ENCODE measurements at places on chromosomes 6 and 20. TPM values are rescaled to one million over a fixed set of nuclear protein-coding genes. Genes with fewer than 3 reads are reported as not detected.

- H3K4me3 ChIP-seq, result no peak overlapping the region
- H3K27me3 ChIP-seq, result no peaks in the 10 kb centered on the region
- H3K4me1 ChIP-seq, result peaks cover 8% of the 10 kb centered on the region
- no peaks in the 10 kb centered on the region for H3K36me3 ChIP-seq
Observed at GRCh38 chr6:69915346-69915745, 49.0 kb downstream of the COL19A1 start.

GRCh38 chr6:139852067-139852466 lies 477.6 kb upstream of the CITED2 start:
- peak; percentile 14 for DNase-seq
- H3K4me3 ChIP-seq, result no peak overlapping the region
- H3K4me1 ChIP-seq, result peaks cover 7% of the 10 kb centered on the region

DNA sequence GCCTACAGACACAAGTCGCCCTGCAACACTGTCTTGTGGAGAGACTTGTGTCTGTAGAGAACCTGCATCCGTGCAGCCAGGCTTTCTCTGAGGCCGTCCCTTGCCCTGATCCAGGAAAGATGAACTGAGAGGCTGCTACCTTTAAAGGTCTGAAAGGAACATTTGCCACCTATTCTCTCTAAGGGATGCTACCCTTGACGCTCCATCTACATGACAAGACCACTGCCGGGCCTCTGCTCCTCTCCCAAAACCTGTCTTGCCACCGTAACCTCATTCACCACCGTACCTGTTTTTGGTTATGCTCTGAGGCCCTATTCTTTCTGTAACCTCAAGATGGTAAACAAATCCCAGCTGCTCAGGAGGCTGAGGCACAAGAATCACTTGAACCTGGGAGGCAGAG lies 73.9 kb downstream of the FOXF2 start:
- H3K27ac ChIP-seq, result no peak overlapping the region
- DNase-seq, result no peak
- no peaks in the 10 kb centered on the region for H3K4me1 ChIP-seq
- no peaks in the 10 kb centered on the region for H3K36me3 ChIP-seq
- H3K4me3 ChIP-seq, result no peak overlapping the region

GRCh38 chr20:922781-923180 lies 6.6 kb upstream of the ANGPT4 start:
- no peaks in the 10 kb centered on the region for H3K36me3 ChIP-seq
- H3K4me1 ChIP-seq, result no peaks in the 10 kb centered on the region
- no peak overlapping the region for H3K4me3 ChIP-seq
- no peak overlapping the region for H3K27ac ChIP-seq
- no peaks in the 10 kb centered on the region for H3K27me3 ChIP-seq

- peak overlapping the region; percentile 71 for H3K27ac ChIP-seq
- H3K4me3 ChIP-seq, result no peak overlapping the region
- no peaks in the 10 kb centered on the region for H3K27me3 ChIP-seq
- no peak for DNase-seq
Observed at GRCh38 chr6:3328796-3329195, 70.0 kb downstream of the PSMG4 start.

- H3K4me1 ChIP-seq, result peaks cover 10% of the 10 kb centered on the region
- H3K4me3 ChIP-seq, result no peak overlapping the region
- no peaks in the 10 kb centered on the region for H3K36me3 ChIP-seq
- H3K27me3 ChIP-seq, result no peaks in the 10 kb centered on the region
Observed at GRCh38 chr20:51500311-51500710, 42.2 kb downstream of the NFATC2 start.

GRCh38 chr6:12923644-12924235 lies 207.2 kb downstream of the PHACTR1 start:
- no peak overlapping the region for H3K27ac ChIP-seq
- H3K27me3 ChIP-seq, result no peaks in the 10 kb centered on the region
- DNase-seq, result no peak

DNA sequence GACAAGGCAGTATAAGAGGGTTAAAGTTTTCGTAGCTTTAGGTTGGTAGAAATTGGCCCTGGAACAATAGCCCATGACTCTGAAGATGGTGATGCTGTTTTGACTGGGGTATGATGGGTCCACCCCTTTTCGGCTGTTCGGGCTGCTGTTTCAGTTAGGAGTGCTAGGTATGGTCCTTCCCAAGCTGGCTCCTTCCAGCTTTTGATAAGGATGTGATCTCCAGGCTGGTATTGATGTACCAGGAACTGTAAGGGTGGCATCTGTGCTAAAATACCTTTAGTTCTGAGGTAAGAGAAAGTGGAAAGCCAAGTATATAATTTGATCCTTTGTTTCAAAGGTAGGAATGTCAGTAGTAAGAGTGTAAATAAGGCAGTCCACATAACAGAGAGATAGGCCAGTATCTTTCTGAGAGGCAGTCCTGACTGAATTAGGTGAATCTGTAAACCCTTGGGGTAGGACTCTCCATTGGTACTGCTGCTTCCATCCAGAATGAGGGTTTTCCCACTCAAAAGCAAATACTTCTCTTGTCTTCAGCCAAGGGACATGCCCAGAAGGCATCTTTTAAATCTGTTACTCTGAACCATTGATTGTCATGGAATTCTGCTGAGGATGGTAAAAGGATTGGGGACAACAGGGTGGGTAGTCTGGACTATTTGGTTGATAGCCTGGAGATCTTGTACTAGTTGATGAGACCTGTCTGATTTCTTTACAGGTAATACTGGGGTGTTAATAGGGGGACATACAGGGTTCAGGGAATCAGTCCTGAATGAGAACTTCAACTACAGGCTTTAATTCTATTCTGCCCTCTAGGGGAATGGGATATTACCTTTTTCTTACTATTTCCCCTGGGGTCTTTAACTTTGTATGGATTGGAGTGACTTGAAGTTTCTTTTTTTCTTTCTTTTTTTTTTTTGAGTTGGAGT lies 6.1 kb upstream of the ZNFX1 start:
- H3K4me1 ChIP-seq, result peaks cover 68% of the 10 kb centered on the region
- H3K36me3 ChIP-seq, result peaks cover 93% of the 10 kb centered on the region
- peak overlapping the region; percentile 96 for H3K4me3 ChIP-seq
- no peak overlapping the region for H3K27ac ChIP-seq

DNA sequence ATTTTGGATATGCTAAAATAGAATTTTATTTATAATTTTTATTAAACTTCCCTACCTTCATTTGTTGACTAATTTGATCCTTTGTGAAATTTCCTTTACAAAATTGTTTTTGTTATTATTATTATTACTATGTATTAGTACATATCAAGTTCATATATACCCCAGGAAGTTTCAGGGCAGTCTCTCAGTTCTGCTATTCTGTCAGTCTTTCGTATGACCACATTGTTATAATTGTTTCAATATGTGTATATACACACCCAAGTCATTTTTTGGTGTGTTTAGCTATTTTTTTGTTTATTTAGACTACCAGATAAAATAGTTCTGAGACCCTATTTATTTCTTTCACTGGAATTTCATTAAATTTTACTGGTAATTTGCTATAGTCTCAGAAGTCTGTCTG lies 72.1 kb downstream of the NKAIN2 start:
- H3K4me3 ChIP-seq, result no peak overlapping the region
- no peaks in the 10 kb centered on the region for H3K27me3 ChIP-seq
- no peaks in the 10 kb centered on the region for H3K4me1 ChIP-seq
- no peak for DNase-seq

- peaks cover 13% of the 10 kb centered on the region for H3K27me3 ChIP-seq
- no peaks in the 10 kb centered on the region for H3K4me1 ChIP-seq
- DNase-seq, result no peak
- no peaks in the 10 kb centered on the region for H3K36me3 ChIP-seq
Observed at GRCh38 chr20:24451428-24451827, 18.0 kb upstream of the SYNDIG1 start.

GRCh38 chr20:35001596-35002362 lies 46.1 kb downstream of the MYH7B start:
- H3K27me3 ChIP-seq, result no peaks in the 10 kb centered on the region
- DNase-seq, result no peak
- no peaks in the 10 kb centered on the region for H3K4me1 ChIP-seq
- H3K27ac ChIP-seq, result no peak overlapping the region
- H3K36me3 ChIP-seq, result peaks cover 12% of the 10 kb centered on the region
- no peak overlapping the region for H3K4me3 ChIP-seq

DNA sequence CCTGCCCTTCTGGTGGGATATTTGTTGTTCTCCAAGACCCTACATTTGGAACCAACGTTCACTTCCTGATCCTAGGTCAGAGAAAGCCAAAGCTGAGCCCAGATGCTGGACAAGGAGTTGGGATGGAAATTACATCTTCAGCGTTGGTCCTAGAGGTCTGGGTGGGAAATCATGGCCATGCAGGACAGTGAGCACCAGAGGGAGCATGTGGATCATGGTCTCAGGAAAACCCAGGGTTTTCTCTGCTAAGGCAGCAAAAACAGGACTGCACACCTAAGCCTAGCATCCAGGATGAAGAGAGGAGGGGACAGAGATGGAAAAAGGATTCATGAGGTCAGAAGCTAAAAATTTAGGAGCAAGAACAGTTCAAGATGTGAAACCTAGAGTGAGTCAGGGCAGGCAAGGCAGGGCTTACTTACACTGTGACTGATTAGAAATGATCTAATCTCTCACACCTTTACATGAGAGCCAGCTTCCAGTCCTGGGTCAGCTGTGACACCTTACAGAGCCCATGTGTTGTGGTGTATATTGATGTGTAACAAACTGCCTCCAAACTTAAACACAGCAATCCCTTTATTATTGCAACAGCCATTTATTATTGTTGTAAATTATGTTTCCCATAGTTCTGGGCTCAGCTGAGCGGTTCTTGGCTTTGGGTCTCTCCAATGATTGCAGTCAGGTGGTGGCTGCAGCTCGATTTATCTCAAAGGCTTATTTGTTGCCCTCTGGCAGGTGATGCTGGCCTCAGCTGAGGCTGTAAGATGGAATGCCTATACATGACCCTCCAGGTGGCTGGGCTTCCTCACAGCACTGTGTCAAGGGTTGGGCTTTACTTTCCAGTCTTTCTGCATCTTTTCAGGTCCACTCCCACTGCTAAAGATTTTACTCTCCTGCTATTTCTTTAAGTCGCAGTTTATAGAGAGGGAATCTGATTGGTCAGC lies 6.5 kb downstream of the C20orf202 start:
- no peaks in the 10 kb centered on the region for H3K4me1 ChIP-seq
- H3K27me3 ChIP-seq, result peaks cover 42% of the 10 kb centered on the region
- H3K4me3 ChIP-seq, result no peak overlapping the region
- no peak for DNase-seq
- H3K27ac ChIP-seq, result no peak overlapping the region
- no peaks in the 10 kb centered on the region for H3K36me3 ChIP-seq

GRCh38 chr6:148339766-148340165 lies 2.9 kb upstream of the SASH1 start:
- no peaks in the 10 kb centered on the region for H3K27me3 ChIP-seq
- no peak for DNase-seq
- no peak overlapping the region for H3K4me3 ChIP-seq
- peaks cover 14% of the 10 kb centered on the region for H3K4me1 ChIP-seq

DNA sequence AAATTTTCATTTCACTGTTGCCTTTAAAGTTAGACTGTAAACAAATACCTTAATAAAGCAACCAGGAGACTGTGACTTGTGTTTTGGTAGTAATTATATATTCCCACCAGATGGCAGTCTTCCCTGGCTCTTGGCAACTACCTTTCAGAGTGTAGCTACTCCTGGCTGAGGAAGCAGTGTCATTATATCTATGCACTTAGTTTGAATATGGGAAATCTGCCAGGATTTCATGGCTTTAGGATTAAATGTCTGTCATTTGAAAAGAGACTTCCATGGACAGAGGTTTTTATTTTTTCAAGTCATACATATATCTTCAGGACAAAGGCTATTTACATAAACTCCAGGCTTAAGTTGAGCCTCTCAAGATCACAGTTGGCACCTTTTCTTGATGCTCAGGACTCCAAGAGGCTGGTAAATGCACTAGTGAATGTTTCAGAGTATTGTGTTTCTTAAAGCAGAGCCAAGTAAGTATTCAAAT lies 160.1 kb downstream of the C6orf58 start:
- H3K4me1 ChIP-seq, result no peaks in the 10 kb centered on the region
- no peak overlapping the region for H3K4me3 ChIP-seq
- peak; percentile 44 for DNase-seq
- no peaks in the 10 kb centered on the region for H3K36me3 ChIP-seq
- no peaks in the 10 kb centered on the region for H3K27me3 ChIP-seq

DNA sequence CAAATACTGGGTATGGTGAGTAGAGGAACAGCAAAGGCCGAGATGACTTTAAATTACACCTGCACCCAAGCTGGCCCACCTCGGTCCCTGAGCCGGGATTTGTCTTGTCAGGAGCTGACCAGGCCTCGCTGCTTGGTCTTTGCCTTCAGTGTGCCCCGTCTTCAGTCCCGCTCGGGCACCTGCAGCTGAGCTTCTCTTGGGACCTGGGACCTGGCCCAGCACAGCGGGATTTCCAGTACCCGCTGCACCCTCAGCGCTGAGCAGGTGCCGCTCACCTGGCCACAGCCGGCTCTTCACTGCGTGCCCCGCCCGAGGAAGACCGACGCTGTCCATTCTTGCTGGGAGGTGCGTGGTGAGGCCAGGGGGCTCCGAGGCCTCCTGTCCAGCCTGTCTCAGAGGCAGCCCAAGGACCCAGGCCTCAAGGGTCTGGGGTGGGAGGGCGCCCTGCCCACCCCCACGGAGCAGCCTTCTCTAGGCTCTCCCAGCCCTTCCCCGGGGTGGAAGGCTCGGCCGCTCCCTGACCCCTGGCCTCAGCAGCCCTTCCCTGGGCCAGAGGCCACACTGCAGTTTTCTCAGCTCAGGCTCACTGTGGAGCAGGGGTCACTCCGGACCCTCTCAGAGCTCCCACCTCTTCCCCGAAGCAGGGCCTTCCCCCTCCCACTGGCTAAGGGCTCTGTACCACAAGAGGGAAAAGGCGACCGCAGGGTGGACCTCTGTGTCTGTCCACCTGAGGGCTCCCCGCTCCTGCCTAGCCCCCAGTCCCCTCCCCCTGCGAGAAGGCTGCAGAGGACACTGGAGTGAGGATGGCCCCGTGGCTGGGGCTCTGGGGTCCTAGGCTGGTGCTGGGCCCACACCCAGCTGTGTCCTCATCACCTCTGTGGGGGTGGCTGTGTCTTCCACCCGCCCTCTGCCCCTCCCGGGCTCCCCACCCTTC lies 119.3 kb downstream of the RNASET2 start:
- H3K4me3 ChIP-seq, result no peak overlapping the region
- DNase-seq, result no peak
- H3K36me3 ChIP-seq, result no peaks in the 10 kb centered on the region
- H3K27ac ChIP-seq, result no peak overlapping the region

DNA sequence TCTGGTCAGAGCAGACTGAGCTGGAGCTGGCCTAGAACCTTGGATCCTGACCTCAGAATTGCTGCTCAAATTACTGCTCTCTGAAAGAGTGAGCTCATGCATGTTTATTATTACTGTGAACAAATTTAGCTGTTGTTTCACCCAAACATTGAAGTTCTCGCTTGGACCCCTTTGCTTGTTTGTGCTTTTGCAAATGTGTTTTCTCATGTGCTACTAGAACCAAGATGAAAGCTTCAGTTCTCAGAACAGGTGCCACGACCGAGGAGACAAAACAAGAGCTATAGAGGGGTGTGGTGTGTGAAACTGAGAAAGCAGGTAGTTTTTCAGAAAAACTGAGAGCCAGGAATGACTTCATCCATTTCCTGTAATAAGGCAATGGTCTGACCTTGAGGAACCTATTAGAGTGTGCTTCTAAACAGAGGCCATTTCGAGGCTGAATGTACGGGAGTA lies 50.0 kb upstream of the ESR1 start:
- H3K27me3 ChIP-seq, result no peaks in the 10 kb centered on the region
- H3K27ac ChIP-seq, result no peak overlapping the region
- DNase-seq, result no peak
- H3K4me1 ChIP-seq, result no peaks in the 10 kb centered on the region
- H3K4me3 ChIP-seq, result no peak overlapping the region
- H3K36me3 ChIP-seq, result no peaks in the 10 kb centered on the region

The FOXS1 gene
- 26.0 TPM for total RNA-seq

The MAN1A1 gene
- total RNA-seq, result 11.7 TPM

The PLCB1 gene
- 11.0 TPM for total RNA-seq

The AARS2 gene
- total RNA-seq, result 12.3 TPM

The PEX3 gene
- 20.8 TPM for total RNA-seq

The ZNF311 gene
- 1.7 TPM for total RNA-seq

The SCUBE3 gene
- 8.5 TPM for total RNA-seq
